ENCODE measurements at places on chromosomes 6 and 20. TPM values are rescaled to one million over a fixed set of nuclear protein-coding genes. Genes with fewer than 3 reads are reported as not detected.

GLP1R gene
- total RNA-seq: not detected

- DNase-seq: peak; percentile 66
Measured at GRCh38 chr6:5112066-5112799, 27.1 kb downstream of the PPP1R3G start.

DNA sequence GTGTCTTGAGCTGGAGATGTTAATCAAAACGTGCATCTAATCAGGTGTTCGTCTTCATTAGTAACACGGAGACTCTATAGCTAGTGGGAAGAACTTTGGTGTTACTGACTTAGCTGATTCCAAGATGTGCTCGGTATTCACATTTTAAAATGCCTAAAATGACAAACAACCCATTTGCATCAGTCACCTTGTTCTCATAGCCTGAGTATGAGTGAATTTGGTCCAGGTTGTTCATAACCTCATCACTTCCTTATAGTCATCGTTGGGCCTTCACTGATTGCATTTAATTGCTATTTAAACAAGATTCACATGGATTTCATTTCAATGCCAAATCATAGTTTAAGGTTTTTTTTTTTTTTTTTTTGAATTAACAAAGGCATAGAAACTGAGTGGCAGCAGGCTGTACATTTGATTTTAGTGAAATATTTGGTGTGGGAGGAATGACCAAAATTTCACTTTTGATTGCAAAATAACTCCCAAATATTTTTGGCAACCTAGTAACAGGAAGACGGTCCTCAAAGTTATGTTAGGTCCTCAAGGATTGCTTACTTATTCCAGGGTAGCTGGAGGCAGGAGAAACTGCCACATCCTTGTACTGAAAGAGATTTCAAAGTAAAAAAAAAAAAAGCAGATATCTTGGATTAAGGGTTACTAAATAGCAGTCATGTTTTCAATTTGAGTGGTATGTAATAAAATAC, 104.7 kb downstream of the JARID2 start:
- DNase-seq: no peak

SPATS1 gene
- not detected for total RNA-seq

DNA sequence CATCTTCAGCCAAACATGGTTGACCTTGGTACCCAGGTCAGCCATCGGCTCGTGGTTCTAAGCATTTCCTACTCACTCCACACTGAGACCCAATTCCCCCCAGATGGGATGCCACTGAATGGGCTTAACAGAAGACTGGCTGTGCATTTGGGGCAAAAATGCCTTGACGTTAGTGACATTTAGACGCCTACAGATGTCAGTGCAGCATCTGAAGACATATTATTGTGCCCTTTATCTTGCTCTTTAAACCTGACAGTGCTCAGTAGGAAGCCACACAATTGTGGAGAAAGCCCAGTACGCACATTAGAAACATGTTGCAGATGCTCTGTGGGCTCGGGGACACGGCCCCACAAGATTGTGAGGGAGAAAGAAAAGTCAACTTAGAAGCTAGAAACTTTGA, 414.7 kb downstream of the PTPRT start:
- DNase-seq: no peak

DNA sequence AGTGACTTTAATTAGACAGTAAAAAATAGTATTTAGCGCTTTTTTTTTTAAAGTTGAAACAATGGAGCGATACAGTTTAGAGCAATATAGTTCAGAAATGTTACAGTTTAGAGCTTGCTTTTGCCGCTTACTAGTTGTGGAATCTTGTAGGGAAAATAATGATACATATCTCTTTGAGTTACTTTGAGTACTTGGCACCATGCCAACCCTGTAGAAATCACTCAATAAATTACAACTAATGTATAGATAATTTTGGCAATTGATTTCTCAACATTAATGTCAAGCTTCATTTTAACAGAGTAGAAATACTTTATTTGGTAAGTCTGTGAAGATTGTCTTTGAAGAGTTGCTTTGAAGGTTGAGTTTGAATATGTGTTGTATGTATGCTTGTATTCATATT, 27.4 kb downstream of the CDC40 start:
- no peak for DNase-seq

RREB1 gene
- total RNA-seq: 17.5 TPM

- DNase-seq: peak; percentile 48
Measured at GRCh38 chr20:6768228-6769140, 998 bp downstream of the BMP2 start.

DNA sequence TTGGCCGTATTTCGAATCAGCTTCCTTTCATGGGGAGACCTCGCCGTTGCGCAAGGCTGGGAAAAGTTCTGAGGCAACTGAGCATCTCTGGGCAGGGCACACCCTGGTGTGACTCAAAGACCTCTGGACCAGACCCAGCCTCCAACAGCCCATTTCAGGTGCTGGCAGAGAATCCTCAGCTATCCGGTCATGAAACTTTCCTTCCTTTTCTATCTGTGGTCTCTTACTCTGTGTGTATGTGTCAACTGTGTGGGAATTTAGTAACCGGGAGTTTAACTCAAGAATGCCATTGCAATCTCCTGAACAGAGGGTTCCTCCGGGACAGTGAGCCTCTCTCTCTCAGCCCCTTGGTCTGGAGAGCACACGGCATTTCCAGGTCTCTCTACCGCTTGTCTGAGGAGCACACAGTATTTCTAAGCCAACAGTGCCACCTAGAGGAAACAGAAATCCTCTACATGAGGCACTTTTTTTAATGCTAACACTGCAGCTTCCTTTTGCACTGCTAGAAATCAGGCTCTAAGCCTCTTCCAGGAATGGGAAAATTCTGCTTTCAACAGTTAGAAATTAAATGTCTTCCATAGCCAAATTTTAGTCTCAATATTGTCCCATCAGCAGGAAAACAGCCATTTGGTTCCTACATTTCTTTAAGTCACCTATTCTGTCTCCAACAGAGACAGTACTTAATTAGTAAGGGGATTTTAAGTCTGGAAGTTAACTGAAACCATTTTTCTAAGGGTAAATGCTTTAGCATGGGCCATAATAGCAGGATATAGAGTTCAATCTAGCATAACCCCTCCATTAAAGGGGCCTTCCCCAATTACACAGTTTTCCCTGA, 32.7 kb downstream of the PLN start:
- peak; percentile 79 for DNase-seq

DNA sequence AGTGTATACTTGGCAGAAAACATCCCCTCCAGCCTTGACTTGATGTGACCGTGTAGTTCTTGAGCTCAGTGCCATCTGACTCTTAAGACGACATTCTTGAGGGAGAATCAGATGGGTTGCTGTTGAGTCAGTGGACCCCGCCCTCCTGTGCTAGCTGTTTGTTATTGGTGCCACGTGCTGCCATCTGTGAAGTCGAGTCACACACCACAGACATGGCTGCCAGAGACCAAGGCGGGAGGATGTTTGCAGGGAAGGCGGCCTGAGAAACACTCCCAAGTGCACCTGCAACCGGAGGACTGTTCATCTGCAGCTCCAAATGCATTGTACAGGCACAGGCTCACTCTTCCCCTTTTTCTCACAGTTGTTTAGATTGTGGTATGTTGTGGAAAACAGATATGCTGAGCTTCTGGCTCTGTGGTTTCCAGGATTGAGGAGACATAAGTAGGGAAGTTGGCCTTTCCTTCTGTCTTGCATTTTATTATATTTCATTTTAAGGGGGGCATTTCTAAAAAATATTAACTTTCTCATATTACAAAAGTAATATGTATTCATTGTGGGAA, 345.3 kb upstream of the ZFP64 start:
- no peak for DNase-seq

- DNase-seq: no peak
Measured at GRCh38 chr6:46128476-46128875, 1.3 kb upstream of the ENPP4 start.

DNA sequence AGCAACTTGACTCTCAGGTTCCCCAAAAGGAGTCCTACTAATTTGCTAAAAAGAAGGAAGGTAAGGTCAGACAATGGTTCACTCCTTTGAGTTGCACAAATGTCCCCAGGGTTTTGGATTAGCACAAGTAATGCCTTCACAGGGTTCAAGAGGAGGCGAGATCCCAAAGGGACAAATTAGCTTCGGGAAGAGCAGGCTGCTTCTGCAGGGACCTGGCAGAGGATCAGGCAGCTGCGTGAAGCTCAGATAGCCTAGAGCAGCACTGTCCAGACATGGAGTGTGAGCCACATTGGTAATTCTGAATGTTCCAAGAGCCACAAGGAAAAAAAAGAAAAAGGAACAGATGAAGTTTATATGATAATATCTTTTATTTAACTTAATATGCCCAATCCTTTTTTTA, 115.4 kb downstream of the CFAP61 start:
- no peak for DNase-seq

PRND gene
- total RNA-seq: under 0.01 TPM

- no peak for DNase-seq
Measured at GRCh38 chr6:125050663-125051318, 88.6 kb downstream of the RNF217 start.

All from lung microvascular endothelial cell (primary cell).